ENCODE measurements at places on chromosomes 11 and 22.

DNA sequence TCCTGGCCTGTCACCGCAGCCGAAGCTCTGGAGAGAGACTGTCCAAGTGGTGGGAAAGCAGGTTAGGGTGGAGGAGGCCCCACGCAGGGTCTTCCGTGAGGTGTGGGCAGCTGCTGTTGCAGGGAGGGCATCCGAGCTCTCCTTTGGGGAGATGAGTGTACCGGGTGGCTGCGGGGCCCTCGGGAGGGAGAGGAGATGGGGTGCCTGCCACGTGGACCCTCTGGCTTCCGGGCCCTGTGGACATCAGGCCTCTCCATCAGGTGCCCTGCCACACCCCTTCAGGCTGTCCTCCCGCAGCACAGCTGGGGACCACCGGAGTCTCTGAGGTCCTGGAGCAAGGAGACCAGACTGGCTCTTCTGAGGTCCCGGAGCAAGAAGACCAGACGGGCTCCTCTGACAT, 1.7 kb downstream of the PTDSS2 start:
- DNase-seq = no peak

GRCh38 chr11:35763301-35763700, 100.7 kb downstream of the TRIM44 start:
- no peak for DNase-seq

GRCh38 chr22:30014244-30014643, 66.0 kb upstream of the HORMAD2 start:
- no peak for DNase-seq

GRCh38 chr11:62930666-62931065, 9.5 kb upstream of the CHRM1 start:
- no peak for DNase-seq

DNA sequence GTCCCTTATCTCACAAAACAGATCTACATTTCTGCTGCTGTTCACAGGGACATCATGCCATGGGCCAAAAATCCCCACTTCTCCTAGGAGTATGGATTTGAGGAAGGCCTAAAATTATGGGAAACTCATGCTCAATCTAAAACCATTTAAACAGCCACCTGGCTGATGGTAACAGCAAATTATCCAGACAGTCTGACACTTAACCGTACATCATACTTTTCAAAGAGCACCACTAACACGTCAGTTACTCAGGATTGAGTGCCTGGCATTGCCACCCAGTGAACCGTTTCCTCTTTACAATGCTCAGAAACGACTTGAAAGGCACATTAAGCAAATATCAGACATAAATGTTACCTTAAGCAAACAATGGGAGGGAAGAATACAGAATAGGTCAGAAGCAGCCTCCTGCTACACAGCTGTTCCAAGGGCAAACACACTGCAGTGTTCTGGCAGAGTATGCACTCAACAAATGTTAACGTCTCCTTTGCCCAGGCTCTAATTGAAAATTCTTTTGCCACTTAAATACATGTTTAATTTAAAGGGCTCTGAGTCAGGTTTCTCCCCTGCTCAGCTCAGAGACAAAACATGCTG, 18.8 kb upstream of the SLC36A4 start:
- no peak for DNase-seq

- DNase-seq = no peak
These were observed 18.0 kb upstream of the JHY start for GRCh38 chr11:122864386-122865115.

- DNase-seq = peak; percentile 42
These were observed 492.1 kb upstream of the CADM1 start for GRCh38 chr11:115996125-115996807.

DNA sequence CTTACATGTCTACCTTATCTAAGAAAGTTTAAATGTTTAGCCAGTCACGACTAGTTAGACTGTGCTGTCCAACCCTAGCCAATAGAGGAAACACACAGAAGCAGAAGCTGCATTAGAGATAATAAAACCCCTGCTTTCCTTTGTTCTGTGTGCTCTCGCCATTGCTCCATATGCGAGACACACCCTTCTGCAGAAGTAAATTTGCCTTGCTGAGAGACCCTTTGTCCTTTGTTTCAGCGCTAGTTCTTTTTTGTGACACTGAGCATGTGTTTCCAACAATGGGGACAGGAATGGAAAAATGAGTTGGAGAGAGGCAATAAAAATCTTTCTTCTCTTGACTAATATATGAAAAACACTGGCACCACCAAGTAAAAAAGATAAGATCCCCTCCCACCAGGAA, 18.1 kb upstream of the MS4A4E start:
- no peak for DNase-seq

- no peak for DNase-seq
These were observed 251.7 kb downstream of the GRM5 start for GRCh38 chr11:88814076-88814475.

DNA sequence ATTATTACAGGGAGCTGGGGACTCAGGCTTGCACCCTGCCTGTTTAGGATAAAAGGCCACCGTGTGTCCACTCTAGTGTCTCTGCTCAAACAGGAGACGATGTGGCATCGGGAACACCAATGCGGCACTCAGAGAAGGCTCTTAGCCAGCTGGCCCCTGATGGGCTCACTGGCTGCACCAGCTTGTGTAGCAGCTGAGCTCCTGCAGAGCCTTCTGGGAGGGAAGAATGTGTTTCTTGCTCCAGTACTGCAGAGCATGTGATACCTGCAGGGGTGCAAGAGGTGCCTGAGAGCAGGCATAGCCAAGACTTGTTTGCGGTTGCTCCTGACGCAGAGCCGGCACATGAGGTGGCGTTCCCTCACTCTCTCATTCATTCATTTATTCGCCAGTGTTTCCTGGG, 44.4 kb upstream of the KCNQ1OT1 start:
- DNase-seq = no peak

DNA sequence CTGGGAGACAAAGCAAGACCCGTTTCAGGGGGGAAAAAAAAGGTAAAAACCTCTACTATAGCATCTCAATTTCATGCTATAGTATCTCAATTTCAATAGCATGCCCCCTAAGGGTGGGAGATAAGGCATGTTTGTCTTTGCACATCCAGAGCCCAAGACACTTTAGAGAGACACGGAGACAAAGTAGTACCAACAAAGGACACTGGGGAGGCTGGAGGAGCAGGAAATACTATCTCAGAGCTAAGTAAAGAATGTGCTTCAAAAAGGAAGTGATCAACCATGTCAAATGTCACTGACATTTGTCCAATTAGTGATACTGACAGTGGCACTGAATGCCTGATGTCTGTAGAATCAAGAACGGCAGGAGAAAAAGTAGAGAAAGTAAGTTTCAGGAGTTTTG, 68.6 kb downstream of the RRAS2 start:
- DNase-seq = no peak

GRCh38 chr11:28621753-28622152, 513.6 kb downstream of the METTL15 start:
- no peak for DNase-seq

All from GM18507 (cell line).